ENCODE measurements at places on chromosomes 16 and 17.

GRCh38 chr16:1494129-1494640, 1.0 kb downstream of the TELO2 start:
- peak; percentile 23 for DNase-seq

DNA sequence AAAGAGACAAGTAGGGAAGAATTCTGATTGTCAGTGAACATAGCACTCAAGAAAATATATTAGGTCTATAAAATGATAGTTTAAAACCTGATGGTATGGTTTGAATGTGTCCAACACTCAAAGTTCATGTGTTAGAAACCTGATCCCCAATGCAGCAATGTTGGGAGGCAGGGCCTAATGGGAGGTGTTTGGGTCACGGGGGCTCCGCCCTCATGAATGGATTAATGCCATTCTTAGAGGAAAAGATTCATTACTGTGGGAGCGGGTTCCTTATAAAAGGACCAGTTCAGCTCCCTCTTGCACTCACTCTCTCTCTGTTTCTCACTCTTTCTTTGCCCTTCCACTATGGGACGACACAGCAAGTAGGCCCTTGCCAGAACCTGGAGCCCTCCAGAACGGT, 41.5 kb upstream of the SLC47A1 start:
- no peak for DNase-seq

- no peak for DNase-seq
Observed at GRCh38 chr17:78784352-78784751, 2.3 kb upstream of the CYTH1 start.

GRCh38 chr17:14098246-14098645, 28.9 kb downstream of the COX10 start:
- DNase-seq = no peak

DNA sequence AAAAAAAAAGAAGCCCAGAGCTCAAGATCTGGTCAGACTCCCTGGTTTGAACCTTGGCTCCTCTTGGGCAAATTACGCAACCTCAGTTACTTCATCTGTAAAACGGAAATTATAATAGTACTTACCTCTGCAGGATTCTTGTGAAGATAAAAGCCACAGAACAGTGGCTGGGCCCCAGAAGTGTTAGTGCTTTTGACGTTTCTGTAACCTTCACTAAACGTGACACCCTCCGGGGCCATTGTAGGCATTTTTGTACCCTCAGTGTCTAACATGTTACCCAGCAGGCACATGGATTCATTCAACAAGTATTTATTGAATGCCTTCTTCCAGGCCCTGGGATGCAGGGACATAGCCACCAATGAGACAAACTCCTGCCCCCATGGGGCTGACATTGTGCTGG, 58.0 kb downstream of the PITPNC1 start:
- no peak for DNase-seq

GRCh38 chr16:983044-984030, 1.8 kb downstream of the SOX8 start:
- DNase-seq = peak; percentile 29

DNA sequence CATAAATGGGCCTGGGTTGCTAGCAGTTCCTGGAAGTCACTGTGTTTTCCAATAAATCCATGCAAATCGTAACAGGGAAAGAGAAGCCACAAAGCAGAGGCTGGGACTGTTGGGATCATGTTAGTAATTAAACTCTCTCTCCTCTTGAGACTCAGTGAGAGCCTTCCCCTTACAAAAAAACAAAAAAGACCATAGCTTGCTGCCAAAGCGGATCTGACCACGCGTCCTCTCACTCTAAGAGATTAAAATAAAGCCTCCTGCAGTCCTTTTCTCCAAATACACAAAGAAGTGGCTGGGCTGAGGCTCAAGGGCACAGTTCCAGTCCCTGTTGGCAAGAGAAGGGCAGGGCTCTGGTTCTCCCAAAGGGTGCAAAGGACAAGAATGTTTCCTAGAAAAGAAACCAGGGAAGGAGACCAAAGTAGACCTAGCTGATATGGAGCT, 38.5 kb downstream of the PIGL start:
- no peak for DNase-seq

DNA sequence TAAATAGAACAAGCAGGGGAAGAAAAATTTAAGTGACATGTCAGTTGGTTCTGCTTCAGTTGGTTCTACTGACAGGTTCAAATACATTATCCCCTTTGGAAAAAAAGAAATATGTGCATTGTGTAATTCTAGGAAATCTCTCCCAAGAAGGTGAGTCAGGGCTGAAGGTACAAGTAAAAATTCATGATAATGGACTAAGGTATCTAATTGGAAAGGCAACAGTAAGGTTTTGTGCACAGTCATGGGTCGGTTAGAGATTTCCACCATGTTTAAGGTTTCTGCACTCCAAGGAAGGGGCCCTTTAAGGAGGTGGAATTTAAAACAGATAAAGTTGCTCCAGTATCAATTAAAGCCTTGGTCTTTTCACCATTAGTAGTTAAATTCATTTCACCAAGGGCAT, 17.9 kb upstream of the B4GALNT2 start:
- no peak for DNase-seq

All from NCI-H69 (cell line).